CD4-positive, alpha-beta T cell treated with Interleukin-15 for 1 hour (primary cell): ENCODE measurements at places on chromosomes 2 and 18.

GRCh38 chr2:62014102-62014501, 108.6 kb downstream of the COMMD1 start:
- no peak for DNase-seq

DNA sequence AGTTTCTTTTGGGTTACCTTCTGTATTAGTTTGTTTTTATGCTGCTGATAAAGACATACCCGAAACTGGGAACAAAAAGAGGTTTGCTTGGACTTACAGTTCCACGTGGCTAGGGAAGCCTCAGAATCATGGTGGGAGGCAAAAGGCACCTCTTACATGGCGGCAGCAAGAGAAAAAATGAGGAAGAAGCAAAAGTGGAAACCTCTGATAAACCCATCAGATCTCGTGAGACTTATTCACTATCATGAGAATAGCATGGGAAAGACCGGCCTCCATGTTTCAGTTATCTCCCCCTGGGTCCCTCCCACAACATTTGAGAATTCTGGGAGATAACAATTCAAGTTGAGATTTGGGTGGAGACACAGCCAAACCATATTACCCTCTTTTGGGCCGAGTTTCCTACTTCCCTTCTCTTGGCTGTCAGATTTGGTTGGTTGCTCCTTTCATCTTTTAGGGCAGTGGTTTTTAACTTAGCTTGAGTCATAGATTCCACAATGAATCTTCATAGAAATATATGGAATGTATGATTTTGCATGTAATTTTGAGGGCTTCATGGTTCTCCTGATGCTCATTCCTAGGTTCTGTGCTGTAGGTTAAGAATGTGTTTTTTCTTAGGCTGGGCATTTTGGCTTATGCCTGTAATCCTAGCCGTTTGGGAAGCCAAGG, 44.2 kb downstream of the CEP192 start:
- DNase-seq, result no peak

- DNase-seq, result no peak
Measured at GRCh38 chr2:10017313-10017941, 25.9 kb upstream of the KLF11 start.

- no peak for DNase-seq
Measured at GRCh38 chr2:53987336-53987921, 16.6 kb upstream of the PSME4 start.

DNA sequence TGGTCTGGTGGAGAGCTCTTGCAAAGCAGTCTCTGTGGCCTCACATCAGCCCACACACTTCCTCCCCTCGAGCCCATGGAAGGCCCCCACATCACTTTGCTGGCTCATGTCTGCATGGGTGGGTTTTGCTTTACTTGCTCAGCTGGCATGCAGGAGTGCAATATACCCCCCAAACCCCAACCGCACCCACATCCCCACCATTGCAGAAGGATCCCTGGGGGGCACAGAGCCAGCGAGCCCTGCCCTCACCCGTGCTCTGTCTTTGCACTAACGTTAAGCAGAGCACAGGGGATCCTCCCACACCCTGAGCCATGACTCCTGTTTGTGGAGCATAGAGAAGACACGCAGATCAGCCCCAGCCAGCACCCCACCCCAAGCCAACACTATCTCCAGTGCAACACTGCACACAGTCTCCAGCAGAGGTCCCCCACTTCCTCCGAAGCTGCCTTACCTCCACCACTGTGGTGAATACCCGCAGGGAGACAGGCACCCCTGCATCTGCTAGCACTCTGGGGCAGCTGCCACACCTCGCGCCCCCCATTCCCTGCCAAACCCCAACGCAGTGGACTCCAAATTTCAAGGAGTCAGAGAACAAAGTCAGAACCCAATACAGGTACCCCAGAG, 177.8 kb upstream of the RGPD4 start:
- no peak for DNase-seq

DNA sequence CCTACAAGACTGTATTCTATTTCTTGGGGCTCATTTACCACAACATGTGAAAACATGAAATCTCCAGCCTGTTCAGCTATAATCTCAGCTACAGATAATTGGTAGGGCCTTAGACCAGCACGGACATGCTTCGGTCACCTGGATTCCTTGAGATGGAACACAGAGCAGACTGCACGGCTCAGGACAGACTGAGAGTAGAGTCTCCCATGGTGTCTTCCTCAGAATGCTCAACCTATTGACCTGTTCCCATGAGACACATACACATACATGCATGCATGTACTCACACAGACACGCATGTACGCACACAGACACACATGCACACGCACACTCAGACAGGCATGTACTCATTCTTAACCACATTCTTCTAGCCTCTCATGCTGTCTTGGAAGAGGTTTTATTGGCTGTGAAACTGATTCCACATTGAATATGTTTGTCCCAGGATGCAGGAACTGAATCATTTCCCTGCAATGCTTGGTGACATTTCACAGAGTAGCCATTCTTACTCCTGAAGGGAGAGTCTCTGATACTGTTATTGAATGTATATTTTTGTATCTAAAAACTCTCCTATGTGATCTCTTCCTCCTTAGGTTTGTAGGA, 23.5 kb upstream of the BZW1 start:
- DNase-seq, result no peak
